ENCODE measurements at places on chromosomes 6 and 20. TPM values are rescaled to one million over a fixed set of nuclear protein-coding genes. Genes with fewer than 3 reads are reported as not detected.

ARMH2 gene
- not detected for total RNA-seq

DNA sequence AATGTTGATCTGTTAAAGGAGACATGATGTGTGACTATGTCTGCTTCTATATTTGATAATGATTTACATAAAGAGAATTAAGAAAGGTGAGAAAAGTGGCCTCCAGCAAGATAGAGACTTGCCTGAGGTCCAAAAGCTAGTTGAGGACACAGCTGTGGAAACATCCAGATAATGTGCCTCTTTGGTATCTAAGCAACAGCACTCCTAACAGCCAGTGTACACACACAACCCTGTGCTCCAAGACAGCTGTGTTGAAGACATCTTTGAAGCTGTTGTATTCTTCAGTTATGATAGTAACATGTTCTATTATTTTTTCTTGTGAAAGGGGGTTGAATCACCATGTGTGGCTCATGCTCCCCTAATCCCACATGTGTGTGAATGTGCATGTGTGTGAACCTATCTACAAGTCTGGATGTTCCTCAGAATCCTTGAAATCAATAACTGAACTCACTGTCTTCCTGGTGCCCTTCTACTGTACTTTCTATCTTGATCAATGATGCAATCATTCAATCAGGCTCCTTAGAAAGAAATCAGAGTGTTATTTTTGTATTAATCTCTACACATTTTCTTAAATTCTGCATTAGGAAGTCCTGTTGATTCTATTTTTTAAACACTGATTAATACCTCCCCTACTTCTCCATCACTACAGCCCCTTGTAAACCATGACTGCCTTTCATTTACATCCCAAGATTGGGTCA is 116.7 kb upstream of the SSTR4 start:
- H3K27ac ChIP-seq = no peak overlapping the region
- no peak for DNase-seq
- no peak overlapping the region for H3K4me3 ChIP-seq

DNA sequence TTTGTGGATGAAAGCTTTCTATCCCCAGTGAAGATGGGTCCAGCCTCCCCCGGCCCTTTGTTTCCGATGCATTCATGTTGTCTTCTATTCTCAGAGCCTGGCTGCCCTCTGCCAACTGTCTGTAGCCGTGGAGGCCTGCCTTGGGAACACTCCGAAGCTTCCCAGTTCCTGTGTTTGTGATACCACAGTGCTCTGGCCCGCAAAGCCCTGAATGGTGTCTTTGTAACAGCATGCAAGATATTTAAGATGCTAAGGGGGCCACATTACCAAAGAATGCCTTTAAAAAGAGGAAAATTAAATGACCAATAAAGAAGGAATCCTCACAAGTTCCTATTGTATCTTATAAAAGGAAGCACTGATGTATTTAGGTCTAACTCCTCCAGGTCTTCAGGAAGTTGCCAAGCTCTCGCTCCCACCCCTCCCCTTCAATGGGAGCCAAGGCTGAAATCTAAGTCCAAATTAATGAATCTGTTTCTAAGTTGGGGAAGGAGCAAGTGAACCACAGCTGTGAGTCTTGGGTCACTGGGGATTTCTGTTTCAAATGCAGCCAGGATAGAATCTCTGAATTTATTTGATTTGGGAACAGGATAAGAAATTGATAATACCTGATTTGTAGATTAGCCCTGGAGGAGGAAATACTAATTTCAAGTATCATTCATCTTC is 596.1 kb downstream of the QKI start:
- peaks cover 1% of the 10 kb centered on the region for H3K27me3 ChIP-seq
- DNase-seq = no peak
- no peaks in the 10 kb centered on the region for H3K36me3 ChIP-seq
- H3K4me3 ChIP-seq = no peak overlapping the region
- H3K4me1 ChIP-seq = no peaks in the 10 kb centered on the region
- no peak overlapping the region for H3K27ac ChIP-seq

DNA sequence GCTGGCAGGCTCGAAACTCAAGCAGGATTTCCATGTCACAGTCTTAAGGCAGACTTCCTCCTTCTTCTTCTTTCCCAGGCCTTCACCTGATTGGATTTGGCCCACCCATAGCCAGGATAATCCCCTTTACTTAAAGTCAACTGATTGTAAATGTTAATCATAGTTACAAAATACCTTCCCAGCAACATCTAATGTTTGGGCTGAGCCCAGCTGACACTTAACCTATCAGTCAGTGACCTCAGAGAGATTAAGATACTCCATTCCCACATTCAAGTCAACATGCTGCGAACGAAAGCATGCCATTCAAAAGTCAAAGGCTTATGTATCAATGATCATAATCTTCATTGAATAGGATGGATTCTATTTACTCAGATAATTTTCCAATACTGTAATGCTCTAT is 16.0 kb downstream of the MAP7 start:
- H3K27ac ChIP-seq = no peak overlapping the region
- no peaks in the 10 kb centered on the region for H3K4me1 ChIP-seq
- H3K4me3 ChIP-seq = no peak overlapping the region
- H3K27me3 ChIP-seq = no peaks in the 10 kb centered on the region
- no peaks in the 10 kb centered on the region for H3K36me3 ChIP-seq
- no peak for DNase-seq

SNPH gene
- total RNA-seq = 6.7 TPM

GHRH gene
- not detected for total RNA-seq

- H3K36me3 ChIP-seq = no peaks in the 10 kb centered on the region
- peak; percentile 88 for DNase-seq
- H3K4me3 ChIP-seq = no peak overlapping the region
These were observed 32.8 kb upstream of the BCAS1 start for GRCh38 chr20:54103067-54103761.

DNA sequence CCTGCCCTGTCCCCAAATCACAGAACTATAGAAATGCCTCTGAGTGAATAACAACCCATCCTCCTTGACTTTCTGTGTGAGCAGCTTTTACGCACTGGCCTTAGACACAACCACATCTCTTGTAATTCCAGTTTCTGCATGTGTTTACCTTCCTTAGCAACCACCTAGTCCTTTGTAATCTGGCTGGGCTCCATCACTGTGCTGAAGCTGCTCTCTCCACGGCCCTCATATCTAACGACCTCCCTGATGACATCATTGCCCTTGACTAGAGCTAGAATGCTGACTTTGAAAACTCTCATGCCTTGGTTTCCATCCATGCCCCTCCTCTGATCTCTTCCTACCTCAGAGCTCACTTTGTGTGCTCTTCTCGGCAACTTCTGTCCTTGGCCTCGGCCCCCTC is 30.5 kb upstream of the GLP1R start:
- no peak overlapping the region for H3K27ac ChIP-seq
- H3K4me3 ChIP-seq = no peak overlapping the region
- no peak for DNase-seq

SLC17A1 gene
- total RNA-seq = not detected

- H3K27me3 ChIP-seq = no peaks in the 10 kb centered on the region
- no peak overlapping the region for H3K27ac ChIP-seq
- H3K4me1 ChIP-seq = peaks cover 6% of the 10 kb centered on the region
- peak; percentile 8 for DNase-seq
These were observed 40.3 kb downstream of the SEC63 start for GRCh38 chr6:107917451-107918375.

- H3K36me3 ChIP-seq = peaks cover 6% of the 10 kb centered on the region
- DNase-seq = peak; percentile 90
- peak overlapping the region; percentile 93 for H3K4me3 ChIP-seq
- peak overlapping the region; percentile 94 for H3K27ac ChIP-seq
- H3K4me1 ChIP-seq = peaks cover 18% of the 10 kb centered on the region
These were observed 214.5 kb upstream of the ZNF184 start for GRCh38 chr6:27687154-27688013.

DNA sequence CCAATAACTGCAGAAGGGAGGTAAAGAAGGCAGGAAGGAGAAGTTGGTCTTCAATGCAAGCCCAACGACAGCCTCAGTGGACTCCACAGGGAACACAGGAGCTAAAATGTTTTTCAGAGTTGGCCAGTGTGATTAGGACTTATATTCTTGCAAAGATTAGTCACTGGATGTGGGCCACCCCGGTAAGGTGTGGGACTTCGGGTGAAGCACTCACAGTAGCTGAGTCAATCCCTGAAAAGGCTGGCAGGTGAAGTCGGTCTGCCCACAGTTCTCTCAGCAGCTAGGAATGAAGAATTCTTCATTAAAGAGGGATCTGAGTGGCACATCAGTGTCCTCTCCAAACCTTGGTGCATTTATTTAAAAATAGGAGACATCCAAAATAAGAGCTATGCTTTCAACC is 94.8 kb downstream of the KLHL32 start:
- H3K27me3 ChIP-seq = no peaks in the 10 kb centered on the region
- H3K27ac ChIP-seq = no peak overlapping the region
- H3K4me1 ChIP-seq = no peaks in the 10 kb centered on the region
- DNase-seq = no peak

HRH3 gene
- total RNA-seq = not detected

GRCh38 chr6:15280028-15280427 is 34.2 kb downstream of the JARID2 start:
- H3K27ac ChIP-seq = no peak overlapping the region
- no peak for DNase-seq
- H3K4me1 ChIP-seq = peaks cover 80% of the 10 kb centered on the region
- no peaks in the 10 kb centered on the region for H3K27me3 ChIP-seq
- H3K4me3 ChIP-seq = no peak overlapping the region
- peaks cover 7% of the 10 kb centered on the region for H3K36me3 ChIP-seq

GRCh38 chr6:5510331-5511133 is 249.2 kb downstream of the FARS2 start:
- no peak for DNase-seq
- H3K4me3 ChIP-seq = no peak overlapping the region
- no peaks in the 10 kb centered on the region for H3K27me3 ChIP-seq
- peaks cover 38% of the 10 kb centered on the region for H3K4me1 ChIP-seq
- peaks cover 6% of the 10 kb centered on the region for H3K36me3 ChIP-seq

DNA sequence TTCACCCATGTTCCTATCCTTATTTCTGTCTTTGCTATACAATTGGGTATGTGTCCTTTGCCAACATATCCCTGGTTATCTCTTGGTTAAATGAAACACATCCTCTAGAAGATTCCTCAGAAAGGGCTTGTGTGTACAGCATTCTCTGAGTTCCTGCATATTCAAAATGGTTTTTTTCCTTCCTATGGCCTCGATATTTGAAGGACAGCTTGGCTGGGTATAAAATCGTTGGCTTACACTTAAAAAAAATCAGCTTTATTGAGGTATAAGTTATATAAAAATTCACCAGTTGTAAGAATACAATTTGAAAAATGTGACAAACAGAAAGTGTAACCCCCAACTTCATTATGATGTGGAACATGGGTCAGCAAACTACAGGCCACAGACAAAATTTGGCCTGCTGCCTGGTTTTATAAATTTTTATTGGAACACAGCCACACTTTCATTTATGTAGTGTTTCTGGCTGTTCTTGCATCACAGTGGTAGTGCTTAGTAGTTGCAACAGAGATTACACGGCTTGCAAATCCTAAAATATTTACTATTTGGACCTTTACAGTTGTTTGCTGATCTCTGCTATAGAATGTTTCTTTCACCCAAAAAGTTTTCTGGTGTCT is 16.7 kb downstream of the PCMT1 start:
- no peak for DNase-seq
- no peak overlapping the region for H3K27ac ChIP-seq
- H3K4me3 ChIP-seq = no peak overlapping the region

SLC4A11 gene
- 0.72 TPM for total RNA-seq

SYNCRIP gene
- 106 TPM for total RNA-seq

- H3K4me1 ChIP-seq = no peaks in the 10 kb centered on the region
- no peak for DNase-seq
- H3K27ac ChIP-seq = no peak overlapping the region
- H3K4me3 ChIP-seq = no peak overlapping the region
These were observed 95.8 kb downstream of the CCDC170 start for GRCh38 chr6:151589667-151590066.

DNA sequence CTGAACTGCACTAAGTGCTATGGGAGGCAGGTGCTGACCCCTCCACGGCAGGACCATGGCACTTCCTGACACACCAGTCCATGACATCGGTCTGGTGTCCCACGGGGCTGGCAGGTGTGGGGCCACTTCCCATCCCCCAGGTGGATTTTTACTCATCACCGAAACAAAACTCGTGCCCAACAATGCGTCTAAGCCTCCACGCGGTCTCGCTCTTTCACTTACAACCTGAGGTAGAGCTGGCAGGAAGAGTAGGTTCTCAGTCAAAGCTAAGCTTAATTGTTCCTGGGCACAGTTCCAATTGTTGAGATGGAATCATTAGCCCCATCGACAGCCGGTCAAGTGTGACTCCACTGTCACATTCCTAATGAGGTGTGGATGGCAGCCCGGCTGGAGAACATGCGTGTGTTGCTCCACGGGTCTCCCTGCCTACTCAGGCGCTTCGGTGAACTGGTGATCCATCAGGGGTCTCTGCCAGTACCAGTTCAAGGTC is 125.7 kb downstream of the SLC23A2 start:
- no peak for DNase-seq
- no peaks in the 10 kb centered on the region for H3K27me3 ChIP-seq
- no peak overlapping the region for H3K27ac ChIP-seq
- H3K4me1 ChIP-seq = peaks cover under 1% of the 10 kb centered on the region
- no peak overlapping the region for H3K4me3 ChIP-seq
- peaks cover 22% of the 10 kb centered on the region for H3K36me3 ChIP-seq

- H3K4me3 ChIP-seq = no peak overlapping the region
- H3K27ac ChIP-seq = no peak overlapping the region
- H3K4me1 ChIP-seq = no peaks in the 10 kb centered on the region
- DNase-seq = no peak
- H3K27me3 ChIP-seq = peaks cover 4% of the 10 kb centered on the region
- H3K36me3 ChIP-seq = no peaks in the 10 kb centered on the region
These were observed 100.6 kb upstream of the MLIP start for GRCh38 chr6:54010340-54011276.

DNA sequence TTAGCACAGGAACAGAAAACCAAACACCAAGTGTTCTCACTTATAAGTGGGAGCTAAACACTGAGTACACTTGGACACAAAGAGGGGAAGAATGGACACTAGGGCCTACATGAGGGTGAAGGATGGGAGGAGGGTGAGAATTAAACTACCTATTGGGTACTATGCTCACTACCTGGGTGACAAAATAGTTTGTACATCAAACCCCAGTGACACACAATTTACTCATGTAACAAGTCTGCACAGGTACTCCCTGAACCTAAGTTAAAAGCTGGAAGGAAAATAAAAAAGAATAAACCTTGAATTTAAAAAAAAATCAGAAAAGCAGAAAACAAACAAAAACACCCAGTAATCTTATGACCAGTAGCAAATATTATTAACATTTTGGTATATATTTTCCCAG is 188.6 kb downstream of the TFAP2B start:
- H3K36me3 ChIP-seq = no peaks in the 10 kb centered on the region
- H3K27me3 ChIP-seq = no peaks in the 10 kb centered on the region
- H3K27ac ChIP-seq = no peak overlapping the region
- no peak overlapping the region for H3K4me3 ChIP-seq
- DNase-seq = no peak

GRCh38 chr6:41922154-41922553 is 855 bp downstream of the BYSL start:
- H3K4me1 ChIP-seq = peaks cover 54% of the 10 kb centered on the region
- H3K27me3 ChIP-seq = no peaks in the 10 kb centered on the region
- DNase-seq = no peak
- H3K4me3 ChIP-seq = peak overlapping the region; percentile 91
- peaks cover 37% of the 10 kb centered on the region for H3K36me3 ChIP-seq

All from activated naive CD4-positive, alpha-beta T cell treated with anti-CD3 and anti-CD28 coated beads for 36 hours (primary cell).